ENCODE measurements at places on chromosomes 12 and 14.

DNA sequence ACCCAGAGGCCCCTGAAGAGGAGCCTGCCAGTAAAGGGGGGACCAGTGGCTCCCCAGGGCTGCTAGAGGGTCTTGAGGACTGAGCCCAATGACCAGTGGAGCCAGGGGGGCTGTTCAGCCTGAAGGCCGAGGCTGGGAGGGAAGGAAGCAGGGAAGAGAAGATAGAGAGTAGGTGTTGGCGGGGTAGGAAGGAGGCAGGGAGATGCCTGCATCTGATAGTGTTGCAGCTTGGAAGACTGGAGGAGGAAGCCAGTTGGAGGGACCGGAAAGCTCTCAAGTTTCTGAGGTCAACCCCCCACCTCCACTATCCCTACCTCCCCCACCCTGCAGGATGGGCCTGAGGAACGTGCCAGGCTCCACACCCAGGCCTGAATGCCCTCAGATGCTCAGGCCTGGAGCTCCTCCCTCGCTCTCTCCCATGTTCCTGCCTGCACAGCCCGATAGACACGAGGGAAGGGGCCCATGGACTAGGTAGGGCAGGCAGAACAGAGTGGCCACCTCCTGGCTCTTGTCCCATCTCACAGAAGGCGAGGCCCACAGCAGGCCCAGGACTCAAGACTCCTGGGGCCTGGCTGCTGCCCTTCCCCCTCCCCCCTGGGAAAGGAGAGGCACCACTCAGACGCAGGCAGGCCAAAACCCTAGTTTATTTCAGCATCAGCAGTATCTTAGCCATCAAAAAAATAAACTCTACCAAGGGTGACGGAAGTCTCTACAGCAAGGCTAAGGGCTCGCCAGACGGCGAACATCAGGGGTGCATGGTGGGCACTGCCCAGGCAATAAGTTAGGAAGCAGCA is 3.4 kb downstream of the CKB start:
- no peak for DNase-seq

DNA sequence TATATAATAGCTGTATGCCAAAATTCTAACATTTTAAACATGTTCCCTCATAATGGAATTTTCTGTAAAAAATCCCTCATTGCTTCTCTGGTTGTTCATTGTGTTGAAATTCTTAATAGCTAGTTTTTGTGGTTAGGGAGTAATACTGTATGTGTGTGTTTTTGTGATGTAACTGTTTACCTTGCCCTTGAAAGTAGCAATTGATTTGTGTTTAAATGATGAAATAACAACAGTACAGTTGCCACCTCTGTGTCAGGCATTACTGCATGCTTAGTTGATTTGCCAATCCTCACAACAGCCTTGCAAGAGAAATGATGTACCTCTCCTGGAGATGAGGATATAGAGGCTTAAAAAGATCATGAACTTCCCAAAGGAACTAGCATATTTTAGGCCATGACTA is 94.9 kb downstream of the DAAM1 start:
- DNase-seq: no peak

GRCh38 chr14:96832351-96832750 is 35.2 kb downstream of the VRK1 start:
- DNase-seq: no peak

DNA sequence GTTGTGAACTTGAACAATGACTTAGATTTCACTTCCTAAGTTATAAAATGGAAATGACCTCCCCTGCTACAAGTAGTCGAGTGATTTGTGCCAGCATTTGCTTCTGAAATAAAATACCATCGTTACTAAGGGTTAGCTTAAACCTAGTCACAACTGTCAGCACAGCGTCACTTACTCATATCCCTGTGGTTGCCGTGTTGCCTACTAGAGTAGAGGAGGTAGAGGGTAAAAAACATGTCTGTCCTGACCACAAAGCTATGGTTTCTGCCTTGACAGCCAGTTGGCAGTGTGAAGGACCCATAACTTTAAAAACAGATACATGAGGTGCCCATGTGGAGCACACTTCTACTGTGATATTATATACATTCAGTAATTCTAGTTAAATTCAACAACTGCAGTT is 234.2 kb upstream of the RGS6 start:
- DNase-seq: no peak

DNA sequence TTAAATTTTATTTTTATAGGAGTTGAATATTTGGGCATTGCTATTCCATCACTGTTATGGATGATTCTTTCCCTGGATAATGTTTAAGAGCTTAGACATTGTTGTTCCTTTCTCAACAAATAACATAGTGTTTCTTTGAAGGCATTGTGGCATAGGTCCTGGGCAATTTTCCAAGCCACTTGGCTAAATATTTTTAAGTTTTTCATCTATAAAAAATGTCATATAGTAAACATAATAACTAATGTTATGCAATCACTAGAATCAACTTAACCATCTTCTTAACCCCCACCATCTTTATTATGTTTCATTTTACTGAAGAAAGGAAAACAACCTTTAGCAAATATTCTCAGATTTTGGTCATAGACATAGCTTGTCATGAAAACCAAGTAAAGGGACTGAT is 600.6 kb upstream of the LMO3 start:
- no peak for DNase-seq

- no peak for DNase-seq
These were observed 73.0 kb downstream of the PTPN21 start for GRCh38 chr14:88481794-88482193.

DNA sequence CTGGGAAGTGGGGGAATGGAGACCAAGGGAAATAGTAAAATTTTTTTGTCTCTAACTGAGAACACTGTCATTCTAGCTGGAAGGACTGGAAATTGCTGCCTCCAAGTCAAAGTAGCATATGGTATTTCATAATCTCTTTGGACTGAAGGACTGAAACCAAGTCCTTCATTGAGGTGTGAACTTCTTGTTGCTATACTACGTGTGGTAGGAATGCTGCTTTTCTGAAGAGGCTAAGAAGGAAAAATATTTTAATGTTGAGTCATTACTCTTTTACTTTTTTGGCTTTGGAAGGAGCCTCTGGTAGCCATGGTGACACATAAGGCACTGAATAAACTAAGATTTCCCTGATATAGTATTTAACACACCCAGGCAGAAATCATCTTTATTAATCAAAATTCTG is 465.4 kb downstream of the NPAS3 start:
- DNase-seq: no peak

GRCh38 chr14:95320078-95320895 is 579 bp upstream of the CLMN start:
- DNase-seq: no peak

- DNase-seq: no peak
These were observed 17.7 kb downstream of the SLC4A8 start for GRCh38 chr12:51442324-51442723.

- DNase-seq: no peak
These were observed 1071.9 kb downstream of the FLRT2 start for GRCh38 chr14:86601813-86602212.

- no peak for DNase-seq
These were observed 94.6 kb upstream of the PLEKHA5 start for GRCh38 chr12:19034937-19035336.

DNA sequence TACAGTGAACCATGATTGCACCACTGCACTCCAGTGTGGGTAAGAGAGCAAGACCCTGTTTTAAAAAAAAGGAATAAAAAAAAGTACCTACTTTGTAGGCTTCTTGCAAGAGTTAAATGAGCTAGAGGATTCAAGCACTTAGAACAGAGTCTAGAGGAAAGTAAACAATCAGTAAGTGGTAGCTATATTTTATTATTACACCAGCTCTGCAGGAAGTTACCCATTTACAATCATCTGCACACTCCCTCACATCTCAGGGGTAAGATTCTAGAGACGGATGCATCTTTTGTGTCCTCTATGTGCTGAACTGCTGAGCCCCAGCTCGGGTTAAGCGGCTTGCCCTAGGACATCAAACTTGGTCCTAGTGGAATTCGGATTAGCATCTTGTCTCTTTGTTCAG is 67.3 kb downstream of the KCNK10 start:
- DNase-seq: no peak

DNA sequence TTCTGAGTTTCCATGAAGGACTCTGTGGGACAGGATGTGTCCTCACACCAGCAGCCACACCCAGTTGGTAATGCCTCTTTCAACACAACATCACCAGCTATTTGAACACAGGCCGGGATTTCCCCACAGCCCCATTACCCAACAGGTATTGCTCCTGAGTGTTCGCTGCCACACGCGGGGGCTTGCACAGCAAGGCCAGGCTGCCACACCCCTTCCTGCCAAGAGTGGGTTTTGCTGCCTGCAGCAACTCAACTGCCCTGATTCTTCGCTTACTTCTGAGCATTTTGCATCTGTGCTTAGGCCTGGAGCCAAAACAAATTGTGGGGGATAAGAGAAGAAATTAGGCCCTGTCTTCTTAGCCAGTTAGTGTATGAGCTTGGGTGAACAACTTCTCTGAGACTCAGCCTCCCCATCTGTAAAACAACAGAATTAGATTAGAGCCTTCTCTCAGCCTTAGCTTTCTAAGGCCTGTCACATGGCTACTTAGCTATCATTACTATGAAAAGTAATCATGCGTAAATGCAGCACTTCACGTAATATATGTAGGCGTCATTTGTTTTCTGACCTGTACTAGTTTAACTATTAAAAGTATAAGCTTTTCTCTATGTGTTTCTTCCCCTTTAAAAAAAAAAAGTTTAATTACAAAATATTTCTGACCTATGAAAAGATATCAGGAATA is 20.0 kb downstream of the CKAP4 start:
- no peak for DNase-seq

DNA sequence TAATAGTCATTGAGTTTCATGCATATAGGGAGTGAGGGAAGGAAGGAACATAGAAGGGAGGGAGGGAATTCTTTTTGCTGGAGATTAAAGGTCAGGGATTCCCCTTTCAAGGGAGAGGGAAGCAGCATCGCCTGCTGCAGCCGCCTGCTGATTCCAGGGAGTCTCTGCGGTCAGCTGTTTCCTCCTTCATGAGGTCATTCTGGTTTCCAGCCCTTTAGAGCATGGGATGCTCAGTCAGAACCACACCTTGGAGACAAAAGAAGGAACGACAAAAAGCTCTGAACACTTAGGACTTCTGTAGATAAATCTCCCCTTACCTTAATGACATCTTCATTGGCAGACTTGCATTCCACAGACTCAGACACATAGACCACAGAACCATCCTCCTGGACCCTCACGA is 923.0 kb upstream of the TMEM132C start:
- no peak for DNase-seq

DNA sequence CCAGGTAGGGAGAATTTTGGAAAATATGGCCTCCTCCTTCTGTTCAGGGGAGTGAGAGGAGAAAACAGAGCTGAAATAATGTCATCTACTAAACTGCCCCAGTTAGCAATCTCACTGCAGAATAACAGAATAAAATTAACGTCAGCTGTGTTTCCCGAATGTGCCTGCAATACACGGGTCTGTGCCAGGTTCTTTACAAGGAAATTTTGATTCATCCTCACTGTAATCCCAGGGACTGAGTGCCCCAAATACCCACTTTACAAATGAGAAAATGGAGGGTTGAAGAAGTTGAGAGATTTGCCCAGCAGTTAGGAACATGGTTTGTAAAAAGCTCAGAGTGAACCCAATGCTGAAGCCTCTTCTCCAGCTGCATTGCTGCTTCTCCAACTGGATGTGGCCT is 21.3 kb upstream of the SERPINA6 start:
- no peak for DNase-seq

DNA sequence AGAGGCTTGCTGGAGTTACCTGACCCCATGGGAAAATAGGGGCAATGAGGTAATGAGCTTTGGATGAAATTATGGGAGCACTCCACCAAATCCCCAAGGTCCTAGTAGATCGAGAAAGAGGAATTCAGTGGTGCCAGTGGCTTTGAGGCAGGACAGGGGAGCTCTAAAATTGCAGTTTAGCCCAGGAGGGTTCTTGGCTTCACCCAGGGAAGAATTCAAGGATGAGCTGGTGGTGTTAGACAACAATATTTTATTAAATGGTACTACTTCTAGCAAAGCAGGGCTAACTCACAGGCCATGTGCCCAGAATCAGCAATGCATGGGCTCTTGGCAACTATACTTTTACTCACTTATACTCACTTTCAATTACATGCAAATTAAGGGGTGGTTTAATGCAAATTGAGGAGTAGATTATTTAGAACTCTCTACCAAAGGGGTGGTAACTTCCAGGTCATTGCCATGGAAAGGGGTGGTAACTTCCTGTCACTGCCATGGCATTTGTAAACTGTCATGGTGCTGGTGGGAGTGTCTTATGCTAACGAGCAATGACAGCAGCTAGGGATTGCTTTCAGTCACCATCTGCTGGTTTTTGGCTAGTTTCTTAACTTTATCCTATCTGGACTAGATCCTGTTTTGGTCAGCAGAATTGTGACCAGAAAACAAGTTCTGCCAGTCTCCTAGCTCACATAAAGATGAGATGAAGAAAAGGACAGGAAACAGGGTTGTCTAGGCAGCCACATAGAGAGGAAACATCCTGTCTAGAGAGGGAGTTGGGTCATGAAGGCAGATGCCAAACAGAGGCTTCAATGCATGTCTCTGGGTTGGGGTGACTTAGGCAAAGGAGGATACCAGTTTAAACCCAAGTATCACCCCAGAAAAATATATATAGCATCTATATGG is 64.7 kb downstream of the ZNF641 start:
- no peak for DNase-seq

GRCh38 chr12:46811185-46811584 is 14.6 kb downstream of the SLC38A4 start:
- DNase-seq: no peak

- no peak for DNase-seq
These were observed 177.9 kb downstream of the ETV6 start for GRCh38 chr12:11827091-11828061.

DNA sequence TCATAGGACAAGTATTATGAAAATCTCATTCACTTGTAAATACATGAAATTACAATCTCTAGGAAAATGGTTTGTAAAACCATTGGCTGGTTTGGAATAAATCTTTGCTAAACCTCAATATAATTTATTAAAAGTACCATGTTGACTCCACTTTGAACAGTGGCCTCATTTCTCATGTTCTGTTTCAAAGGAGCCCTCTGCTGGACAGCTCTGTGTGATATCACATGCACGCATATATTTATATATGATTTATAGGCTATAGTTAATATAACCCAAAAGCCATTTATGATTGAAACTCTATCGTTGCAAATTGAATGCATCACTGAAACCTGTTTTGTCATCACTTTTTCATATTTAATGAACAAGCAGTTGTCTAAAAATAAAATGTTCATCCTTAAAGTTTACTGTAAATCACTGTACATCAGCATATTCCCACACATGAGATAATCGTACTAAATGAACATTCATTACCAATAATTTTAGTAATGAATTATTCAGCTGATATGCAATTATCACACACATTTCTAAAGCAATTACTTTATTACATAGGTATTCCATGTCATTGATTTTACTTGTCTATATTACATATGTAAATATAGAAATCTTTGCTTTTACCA is 493.8 kb downstream of the NPAS3 start:
- DNase-seq: no peak

- peak; percentile 39 for DNase-seq
These were observed 25.3 kb upstream of the GPR132 start for GRCh38 chr14:105090493-105091053.

Measured in C1 segment of cervical spinal cord (tissue), 14 donors.